Myocyte (in vitro differentiated cells): ENCODE measurements at places on chromosomes 7 and 10. TPM values are rescaled to one million over a fixed set of nuclear protein-coding genes. Genes with fewer than 3 reads are reported as not detected.

CDHR1 gene
- 0.05 and 0.86 TPM in 2 replicates for total RNA-seq

UCN3 gene
- total RNA-seq, result not detected in 2 replicates

ZNF37A gene
- 9.4 and 10.0 TPM in 2 replicates for total RNA-seq

ERVW-1 gene
- not detected in 2 replicates for total RNA-seq

PCLO gene
- total RNA-seq, result 1.4 and 2.2 TPM in 2 replicates

MMRN2 gene
- total RNA-seq, result 0.94 and 1.0 TPM in 2 replicates

GPRIN2 gene
- total RNA-seq, result not detected in 2 replicates

CTTNBP2 gene
- total RNA-seq, result 3.1 and 6.1 TPM in 2 replicates

ARMC3 gene
- total RNA-seq, result not detected in 2 replicates

ADIRF gene
- total RNA-seq, result 0.57 and 1.3 TPM in 2 replicates

PRF1 gene
- not detected in 2 replicates for total RNA-seq

CUL1 gene
- 65.5 and 75.3 TPM in 2 replicates for total RNA-seq

EEPD1 gene
- total RNA-seq, result 4.3 and 5.6 TPM in 2 replicates

PNLIP gene
- not detected in 2 replicates for total RNA-seq

CCDC172 gene
- not detected in 2 replicates for total RNA-seq

MRLN gene
- 227 and 432 TPM in 2 replicates for total RNA-seq
